ENCODE measurements at places on chromosomes 6 and 20. TPM values are rescaled to one million over a fixed set of nuclear protein-coding genes. Genes with fewer than 3 reads are reported as not detected.
A peak's percentile ranks its signal among the peaks of the same experiment; 100 is the strongest.

PNPLA1 gene
- total RNA-seq = not detected

ASXL1 gene
- total RNA-seq = 25.6 TPM

HCRTR2 gene
- 0.19 TPM for total RNA-seq

RAB44 gene
- not detected for total RNA-seq

HLA-C gene
- 251 TPM for total RNA-seq

MPIG6B gene
- not detected for total RNA-seq

MRAP2 gene
- total RNA-seq = 4.7 TPM

OPRL1 gene
- 0.52 TPM for total RNA-seq

TREML1 gene
- total RNA-seq = not detected

CST5 gene
- total RNA-seq = not detected

SLC26A8 gene
- 0.56 TPM for total RNA-seq

ENPP1 gene
- total RNA-seq = 39.1 TPM

GRCh38 chr6:113352029-113352801 is 504.9 kb upstream of the MARCKS start:
- no peak overlapping the region for H3K27ac ChIP-seq
- no peaks in the 10 kb centered on the region for H3K36me3 ChIP-seq
- H3K4me1 ChIP-seq = no peaks in the 10 kb centered on the region
- DNase-seq = no peak
- H3K4me3 ChIP-seq = no peak overlapping the region

DNA sequence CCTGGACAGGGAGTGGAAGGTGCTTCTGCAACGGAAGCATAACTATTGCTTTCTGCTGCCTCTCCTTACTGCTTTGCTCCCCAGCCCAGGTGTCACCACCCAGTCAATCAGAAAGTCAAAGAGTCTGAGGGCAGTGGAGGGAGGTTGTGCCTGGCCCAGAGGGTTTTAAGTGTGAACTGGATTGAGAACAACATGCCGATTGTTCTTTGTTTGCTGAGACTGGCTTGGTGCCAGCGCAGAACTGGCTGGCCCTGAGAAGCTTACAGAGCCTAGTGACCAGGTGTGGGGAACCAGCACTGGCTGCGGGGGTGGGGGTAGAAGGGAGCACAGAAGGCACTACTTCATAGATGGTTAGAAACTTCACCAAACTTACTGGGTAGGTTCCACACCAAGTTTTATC is 31.1 kb upstream of the ENPP4 start:
- no peaks in the 10 kb centered on the region for H3K27me3 ChIP-seq
- H3K36me3 ChIP-seq = no peaks in the 10 kb centered on the region
- no peaks in the 10 kb centered on the region for H3K4me1 ChIP-seq
- DNase-seq = no peak
- H3K27ac ChIP-seq = no peak overlapping the region

GRCh38 chr6:46135176-46135575 is 5.4 kb downstream of the ENPP4 start:
- H3K4me3 ChIP-seq = no peak overlapping the region
- H3K36me3 ChIP-seq = no peaks in the 10 kb centered on the region
- H3K4me1 ChIP-seq = no peaks in the 10 kb centered on the region
- DNase-seq = no peak

DNA sequence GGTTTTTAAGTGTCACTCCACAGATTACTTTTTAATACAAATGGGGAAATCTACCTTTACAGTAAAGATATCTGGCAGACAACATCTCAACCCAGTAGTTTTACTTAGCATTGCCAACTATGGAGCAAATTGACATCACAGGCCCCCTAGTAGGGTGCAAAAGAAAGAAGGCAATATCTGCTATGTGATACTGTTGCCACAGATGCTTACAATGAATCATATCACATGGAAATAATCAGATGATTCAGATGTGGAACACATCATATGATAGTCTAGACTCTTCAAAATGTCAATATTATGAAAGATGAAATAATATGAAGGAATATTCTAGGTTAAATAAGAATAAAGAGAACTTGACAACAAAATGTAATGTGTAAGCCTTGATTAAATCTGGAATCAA is 322.5 kb downstream of the BMP2 start:
- H3K4me1 ChIP-seq = no peaks in the 10 kb centered on the region
- H3K27ac ChIP-seq = no peak overlapping the region
- DNase-seq = no peak
- H3K36me3 ChIP-seq = no peaks in the 10 kb centered on the region
- no peak overlapping the region for H3K4me3 ChIP-seq
- no peaks in the 10 kb centered on the region for H3K27me3 ChIP-seq

GRCh38 chr20:62032609-62033368 is 32.9 kb downstream of the TAF4 start:
- no peak overlapping the region for H3K27ac ChIP-seq
- no peaks in the 10 kb centered on the region for H3K36me3 ChIP-seq
- H3K27me3 ChIP-seq = no peaks in the 10 kb centered on the region

- no peaks in the 10 kb centered on the region for H3K36me3 ChIP-seq
- DNase-seq = no peak
These were observed 243.1 kb upstream of the ECI2 start for GRCh38 chr6:4378319-4378996.

- H3K27ac ChIP-seq = no peak overlapping the region
- no peaks in the 10 kb centered on the region for H3K27me3 ChIP-seq
- H3K36me3 ChIP-seq = no peaks in the 10 kb centered on the region
- H3K4me3 ChIP-seq = no peak overlapping the region
- no peaks in the 10 kb centered on the region for H3K4me1 ChIP-seq
These were observed 55.3 kb upstream of the FAM83D start for GRCh38 chr20:38870733-38871559.

- H3K27me3 ChIP-seq = no peaks in the 10 kb centered on the region
- DNase-seq = peak; percentile 64
- H3K27ac ChIP-seq = peak overlapping the region; percentile 46
- no peak overlapping the region for H3K4me3 ChIP-seq
These were observed 120.6 kb downstream of the MMUT start for GRCh38 chr6:49342410-49342809.

GRCh38 chr20:45833883-45834796 is 541 bp downstream of the SNX21 start:
- peaks cover 8% of the 10 kb centered on the region for H3K4me1 ChIP-seq
- peak; percentile 59 for DNase-seq
- H3K27me3 ChIP-seq = no peaks in the 10 kb centered on the region
- peak overlapping the region; percentile 73 for H3K27ac ChIP-seq
- H3K4me3 ChIP-seq = peak overlapping the region; percentile 61

GRCh38 chr20:49287555-49288249 is 9.8 kb upstream of the ZNFX1 start:
- DNase-seq = no peak
- no peak overlapping the region for H3K4me3 ChIP-seq
- H3K27me3 ChIP-seq = no peaks in the 10 kb centered on the region
- H3K36me3 ChIP-seq = peaks cover 56% of the 10 kb centered on the region
- H3K4me1 ChIP-seq = peaks cover 2% of the 10 kb centered on the region

DNA sequence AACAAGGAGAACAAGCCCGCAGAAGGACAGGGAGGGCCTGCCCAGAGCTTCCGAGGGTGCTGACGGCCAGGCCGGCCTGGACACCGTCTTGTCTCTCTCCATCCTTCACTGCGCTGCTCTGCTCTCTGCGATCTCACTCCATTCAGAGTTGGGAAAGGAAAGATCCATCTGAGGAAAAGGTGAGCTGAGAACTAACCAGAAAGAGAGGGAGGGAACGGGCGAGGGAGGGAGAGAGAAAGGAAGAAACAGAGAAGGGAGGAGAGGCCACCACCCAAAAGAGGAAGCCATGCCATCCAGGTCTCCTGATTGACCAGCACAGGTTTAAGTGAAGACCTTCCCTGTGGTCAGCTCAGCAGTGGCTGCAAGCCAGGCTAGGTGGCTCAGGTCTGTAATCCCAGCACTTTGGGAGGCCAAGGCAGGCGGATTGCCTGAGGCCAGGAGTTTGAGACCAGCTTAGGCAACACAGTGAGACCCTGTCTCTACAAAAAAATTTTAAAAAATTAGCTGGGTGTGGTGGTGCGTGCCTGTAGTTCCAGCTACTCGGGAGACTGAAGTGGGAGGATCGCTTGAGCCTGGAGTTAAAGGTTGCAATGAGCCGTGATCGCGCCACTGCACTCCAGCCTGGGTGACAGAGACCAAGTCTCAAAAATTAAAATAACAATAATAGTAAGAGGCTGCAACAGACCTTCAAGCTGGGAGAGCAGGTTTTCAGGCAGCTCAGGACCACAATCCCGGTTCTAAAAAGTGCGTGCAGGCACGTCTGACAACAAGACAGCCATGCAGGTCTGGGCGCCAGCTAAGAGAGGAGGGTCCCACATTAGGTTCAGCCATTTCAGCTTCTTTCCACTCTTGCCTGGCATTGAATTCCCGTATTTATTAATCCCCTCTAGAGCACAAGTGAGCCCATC is 34.2 kb upstream of the DLGAP4 start:
- no peaks in the 10 kb centered on the region for H3K36me3 ChIP-seq
- H3K27me3 ChIP-seq = no peaks in the 10 kb centered on the region
- H3K4me1 ChIP-seq = peaks cover 2% of the 10 kb centered on the region
- H3K27ac ChIP-seq = no peak overlapping the region

- no peaks in the 10 kb centered on the region for H3K27me3 ChIP-seq
- no peak for DNase-seq
- H3K27ac ChIP-seq = no peak overlapping the region
- H3K4me3 ChIP-seq = no peak overlapping the region
- H3K4me1 ChIP-seq = no peaks in the 10 kb centered on the region
These were observed 12.7 kb downstream of the STK35 start for GRCh38 chr20:2114127-2114959.

DNA sequence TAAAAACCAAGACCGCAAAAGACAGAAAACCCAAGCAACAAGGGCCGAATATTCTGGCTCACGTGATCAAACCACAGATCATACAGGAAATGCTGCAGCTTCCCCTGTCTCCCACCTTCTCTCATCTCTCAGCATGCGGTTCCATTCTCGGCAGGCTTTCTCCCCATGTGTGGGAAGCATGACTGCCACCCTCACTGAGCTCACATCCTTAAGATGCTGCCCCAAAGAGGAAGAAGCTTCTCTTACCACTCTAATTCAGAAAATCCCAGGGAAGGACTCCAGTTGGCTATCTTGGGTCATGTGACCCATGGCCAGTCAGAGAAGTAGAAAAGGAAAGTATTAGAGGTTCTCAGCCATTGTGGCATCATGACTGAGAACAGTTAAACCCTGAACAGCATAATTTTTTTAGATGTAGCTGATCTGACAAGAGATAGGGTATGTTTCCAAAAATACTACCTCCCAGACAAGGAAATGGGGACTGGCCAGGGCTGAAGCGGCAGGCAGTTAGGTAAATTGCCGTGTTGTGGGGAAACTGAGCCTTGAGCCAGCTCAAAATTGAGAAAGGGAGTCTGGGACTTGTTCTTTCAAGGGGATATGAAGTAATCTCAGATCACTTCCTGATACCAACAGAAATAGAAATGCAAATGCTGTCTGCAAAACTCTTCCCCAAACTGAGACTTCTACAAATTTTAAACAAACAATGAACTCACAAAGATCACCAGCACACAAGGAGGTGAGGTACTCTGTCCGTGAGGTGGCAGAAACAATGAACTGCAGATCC is 37.1 kb upstream of the GRM4 start:
- H3K36me3 ChIP-seq = no peaks in the 10 kb centered on the region
- no peaks in the 10 kb centered on the region for H3K27me3 ChIP-seq
- H3K4me1 ChIP-seq = no peaks in the 10 kb centered on the region

DNA sequence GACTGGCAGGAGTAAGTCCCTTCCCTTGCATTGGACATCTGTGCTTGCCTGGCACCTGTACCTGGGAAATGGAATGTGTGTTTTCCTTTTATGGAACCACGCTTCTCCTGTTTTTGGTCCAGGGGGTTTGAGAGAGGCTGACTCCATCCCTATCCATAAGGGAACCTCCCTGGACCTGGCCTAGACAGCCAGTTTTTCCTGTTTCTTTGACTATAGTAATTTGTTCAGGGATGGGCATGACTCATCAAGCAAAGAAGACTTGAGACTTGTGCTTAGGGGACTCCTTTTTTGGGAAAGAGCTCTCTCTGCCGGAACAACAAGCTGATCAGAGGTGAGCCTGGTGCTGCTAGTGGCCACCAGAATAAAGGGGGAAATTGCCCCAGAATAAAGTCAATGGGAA is 393.8 kb downstream of the CDH26 start:
- DNase-seq = no peak
- no peaks in the 10 kb centered on the region for H3K27me3 ChIP-seq
- no peaks in the 10 kb centered on the region for H3K36me3 ChIP-seq
- no peaks in the 10 kb centered on the region for H3K4me1 ChIP-seq

- H3K4me1 ChIP-seq = peaks cover 9% of the 10 kb centered on the region
- H3K36me3 ChIP-seq = no peaks in the 10 kb centered on the region
- peak overlapping the region; percentile 11 for H3K4me3 ChIP-seq
These were observed 1.3 kb downstream of the FERMT1 start for GRCh38 chr20:6121504-6121903.

GRCh38 chr6:743320-744096 is 50.6 kb upstream of the EXOC2 start:
- H3K27me3 ChIP-seq = no peaks in the 10 kb centered on the region
- H3K4me3 ChIP-seq = no peak overlapping the region
- DNase-seq = no peak
- no peak overlapping the region for H3K27ac ChIP-seq
- H3K36me3 ChIP-seq = no peaks in the 10 kb centered on the region

- H3K4me3 ChIP-seq = no peak overlapping the region
- H3K36me3 ChIP-seq = no peaks in the 10 kb centered on the region
- H3K27ac ChIP-seq = no peak overlapping the region
- no peaks in the 10 kb centered on the region for H3K27me3 ChIP-seq
These were observed 31.4 kb downstream of the DCBLD1 start for GRCh38 chr6:117513778-117514365.

DNA sequence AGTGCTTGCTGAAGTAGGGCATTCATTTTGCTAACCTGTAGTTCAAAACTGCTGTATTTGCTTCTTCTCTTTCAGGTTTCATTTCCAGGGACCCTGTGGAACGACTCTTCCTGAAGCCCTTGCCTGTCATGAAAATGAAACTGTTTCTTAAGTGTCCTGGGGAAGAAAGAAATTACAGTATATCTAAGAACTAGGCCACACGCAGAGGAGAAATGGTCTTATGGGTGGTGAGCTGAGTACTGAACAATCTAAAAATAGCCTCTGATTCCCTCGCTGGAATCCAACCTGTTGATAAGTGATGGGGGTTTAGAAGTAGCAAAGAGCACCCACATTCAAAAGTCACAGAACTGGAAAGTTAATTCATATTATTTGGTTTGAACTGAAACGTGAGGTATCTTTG is 3.4 kb upstream of the NOL7 start:
- no peak for DNase-seq
- no peak overlapping the region for H3K27ac ChIP-seq
- H3K4me3 ChIP-seq = no peak overlapping the region
- no peaks in the 10 kb centered on the region for H3K27me3 ChIP-seq
- H3K4me1 ChIP-seq = no peaks in the 10 kb centered on the region

GRCh38 chr6:95087394-95088097 is 489.8 kb upstream of the MANEA start:
- no peaks in the 10 kb centered on the region for H3K4me1 ChIP-seq
- no peaks in the 10 kb centered on the region for H3K36me3 ChIP-seq
- no peak overlapping the region for H3K27ac ChIP-seq

- no peak overlapping the region for H3K4me3 ChIP-seq
- H3K4me1 ChIP-seq = no peaks in the 10 kb centered on the region
- no peak overlapping the region for H3K27ac ChIP-seq
- H3K27me3 ChIP-seq = peaks cover 6% of the 10 kb centered on the region
These were observed 124.9 kb downstream of the GRM4 start for GRCh38 chr6:34020807-34021553.

Data from H1 (cell line).